Activated B cell treated with CpG ODN at 0.5 μM for 24 hours (primary cell): ENCODE measurements at places on chromosomes 2 and 18.

- DNase-seq: no peak
Observed at GRCh38 chr2:206115026-206115578, 29.1 kb upstream of the INO80D start.

DNA sequence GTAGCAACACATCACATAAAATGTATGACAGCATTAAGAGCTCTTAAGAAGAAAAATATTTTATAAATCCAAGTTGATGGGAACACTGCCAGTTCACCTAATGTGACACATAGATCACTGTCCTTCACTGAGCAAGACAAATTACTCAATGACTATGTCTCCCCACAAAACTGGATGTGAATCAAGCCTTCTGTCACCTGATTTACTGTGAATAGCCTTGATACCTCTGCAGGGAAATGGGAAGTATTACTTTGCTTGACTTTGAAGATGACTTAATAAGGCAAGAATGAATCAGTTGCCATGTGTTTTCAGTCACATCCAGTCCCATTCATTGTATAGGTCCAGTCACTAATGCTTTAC, 94.6 kb downstream of the NYAP2 start:
- DNase-seq: no peak

GRCh38 chr18:74870950-74871349, 273.3 kb downstream of the ZNF407 start:
- DNase-seq: no peak

DNA sequence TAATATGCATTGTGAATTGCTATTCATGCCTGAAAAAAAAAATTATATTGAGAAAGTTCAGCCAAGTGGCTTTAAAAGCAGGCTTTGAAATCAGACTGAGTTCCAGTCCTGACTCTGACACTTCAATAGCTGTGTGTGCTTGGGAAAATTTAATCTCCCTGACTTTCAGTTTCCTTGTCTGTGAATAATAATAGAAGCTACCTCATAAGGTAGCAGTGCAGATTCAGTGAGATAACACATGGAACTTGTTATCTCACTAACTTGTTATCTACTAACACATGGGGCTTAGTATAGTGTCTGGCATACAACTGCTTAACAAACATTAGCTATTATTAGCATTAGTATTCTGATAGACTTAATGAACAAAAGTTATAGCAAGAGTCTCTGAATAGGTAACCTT, 14.9 kb downstream of the ALS2 start:
- no peak for DNase-seq

GRCh38 chr2:12863937-12864336, 147.2 kb downstream of the TRIB2 start:
- no peak for DNase-seq

GRCh38 chr2:155841442-155841841, 491.1 kb downstream of the NR4A2 start:
- DNase-seq: no peak

GRCh38 chr2:18623782-18624181, 34.4 kb upstream of the NT5C1B start:
- DNase-seq: no peak

DNA sequence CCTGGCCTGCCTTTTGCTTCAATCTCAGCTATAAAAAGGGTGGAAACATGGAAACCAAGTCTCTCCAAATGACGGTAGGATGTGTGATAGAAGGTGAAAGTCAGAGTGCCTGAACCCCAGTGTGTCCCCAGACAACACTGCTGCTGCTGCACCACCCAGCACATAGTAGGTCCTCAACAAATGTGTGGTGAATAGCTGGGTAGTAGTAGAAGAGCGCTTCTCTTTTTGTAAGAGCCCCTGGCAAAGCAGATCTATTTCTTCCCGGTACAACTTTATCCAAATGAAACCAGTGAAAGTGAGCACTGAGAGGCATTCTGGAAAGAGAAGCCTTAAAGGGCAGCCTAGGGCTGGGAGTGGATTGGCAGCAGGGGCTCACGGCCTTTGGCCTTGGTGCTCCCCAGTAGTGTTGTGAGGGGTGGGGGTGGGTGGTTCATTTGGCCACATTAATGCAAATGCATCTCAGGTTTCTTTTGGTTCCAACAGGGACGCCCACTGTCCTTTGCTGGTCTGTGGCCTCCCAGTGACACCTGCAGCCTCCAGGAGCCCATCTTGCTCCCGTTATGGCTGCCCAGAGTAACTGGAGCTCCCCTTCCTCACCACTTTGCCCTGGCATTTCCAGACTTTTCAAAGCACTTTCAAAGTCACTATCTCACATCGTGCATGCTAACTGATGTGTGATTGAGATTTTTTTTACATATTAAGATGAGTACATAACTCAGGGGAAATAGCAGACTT, 304.3 kb upstream of the EPAS1 start:
- no peak for DNase-seq

GRCh38 chr2:191670076-191670475, 7.9 kb upstream of the NABP1 start:
- no peak for DNase-seq

GRCh38 chr18:36365836-36366775, 68.6 kb downstream of the FHOD3 start:
- DNase-seq: no peak

DNA sequence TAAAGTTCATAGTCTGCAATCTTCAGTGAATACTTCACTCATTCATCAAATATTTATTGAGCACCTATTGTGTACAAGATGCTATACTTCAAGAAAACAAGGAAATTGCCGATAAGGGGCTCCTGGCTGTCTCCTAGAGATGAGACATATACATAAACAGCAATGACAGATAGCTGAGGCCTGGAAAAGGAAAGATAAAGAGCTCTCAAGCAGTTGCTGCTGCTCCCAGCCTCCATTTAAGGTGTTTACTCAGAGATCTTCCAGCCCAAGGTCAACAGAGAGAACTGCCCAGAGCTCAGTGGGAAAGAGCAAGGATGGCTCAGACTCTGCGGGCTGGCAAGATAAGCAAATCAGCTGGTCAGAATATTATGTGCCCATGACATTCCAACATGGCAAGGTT, 3.3 kb upstream of the SLC14A2 start:
- no peak for DNase-seq
